ENCODE measurements at places on chromosomes 4 and X. TPM values are rescaled to one million over a fixed set of nuclear protein-coding genes. Genes with fewer than 3 reads are reported as not detected.
A peak's percentile ranks its signal among the peaks of the same experiment; 100 is the strongest.

Gene USP17L10
- not detected for total RNA-seq

Gene LRAT
- total RNA-seq, result 3.8 TPM

Gene TMPRSS11B
- not detected for total RNA-seq

DNA sequence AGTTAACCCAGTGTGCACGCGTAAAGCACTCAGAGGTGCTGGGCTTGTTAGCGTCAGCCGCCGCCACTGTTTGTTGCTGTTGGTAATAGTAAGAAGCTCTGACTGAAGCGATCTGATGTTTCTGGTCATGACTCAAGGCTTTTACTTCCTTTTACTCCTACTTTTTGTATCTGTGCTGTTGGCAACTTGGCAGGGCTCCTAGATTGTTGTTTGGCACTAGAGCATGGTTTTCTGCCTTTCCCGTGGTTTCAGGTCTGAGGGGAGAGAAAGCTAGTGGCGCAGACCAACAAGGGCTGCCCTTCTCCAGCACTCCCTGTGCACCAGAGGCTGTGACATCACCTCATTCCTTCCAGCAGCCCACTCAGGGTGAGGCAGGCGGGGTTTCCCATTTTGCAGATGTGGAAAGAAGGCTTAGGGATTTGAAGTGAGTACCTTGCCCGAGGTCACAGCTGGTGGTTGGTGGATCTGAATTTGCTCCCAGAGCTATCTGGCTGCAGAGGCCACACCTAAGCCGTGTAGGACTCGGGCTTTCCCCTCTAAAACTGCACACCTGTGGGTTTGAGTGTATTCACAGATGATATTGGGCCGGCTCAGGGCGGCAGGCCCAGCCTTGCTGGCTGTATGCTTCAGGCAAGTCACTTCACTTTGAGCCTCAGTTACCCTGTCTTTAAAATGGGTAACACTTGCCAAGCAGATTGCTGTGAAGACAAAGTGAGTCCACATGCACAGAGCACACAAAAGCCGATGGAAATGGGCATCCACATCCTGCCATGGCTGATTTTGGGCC, 51.2 kb upstream of the TADA2B start:
- no peak for DNase-seq
- H3K4me3 ChIP-seq, result no peak overlapping the region
- peaks cover 34% of the 10 kb centered on the region for H3K4me1 ChIP-seq

- no peak overlapping the region for H3K4me3 ChIP-seq
- no peaks in the 10 kb centered on the region for H3K27me3 ChIP-seq
- no peak for DNase-seq
- H3K36me3 ChIP-seq, result no peaks in the 10 kb centered on the region
- H3K4me1 ChIP-seq, result peaks cover 4% of the 10 kb centered on the region
Observed at GRCh38 chr4:74402692-74403456, 37.9 kb downstream of the EREG start.

DNA sequence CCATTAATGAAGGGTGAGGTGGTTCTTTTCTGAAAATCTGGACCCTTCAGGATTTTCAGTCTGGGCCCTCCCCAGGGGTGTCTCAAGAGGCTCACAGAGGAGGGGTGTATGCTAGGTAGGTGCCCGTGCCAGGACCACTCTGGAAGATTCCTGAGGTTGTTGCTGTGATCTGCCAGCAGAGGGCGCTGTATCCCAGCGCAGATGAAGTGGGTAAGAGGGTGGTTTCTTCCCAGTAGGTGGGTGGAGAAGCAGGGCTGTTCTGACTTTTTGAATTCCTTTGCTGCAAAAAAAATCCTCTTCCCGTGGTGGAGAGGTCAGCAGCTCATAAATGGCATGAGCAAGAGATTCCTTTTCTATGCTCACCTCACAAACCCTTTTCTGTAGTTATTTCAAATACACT, 51.1 kb downstream of the SCML1 start:
- peak; percentile 10 for DNase-seq
- H3K4me1 ChIP-seq, result no peaks in the 10 kb centered on the region
- H3K27me3 ChIP-seq, result no peaks in the 10 kb centered on the region

DNA sequence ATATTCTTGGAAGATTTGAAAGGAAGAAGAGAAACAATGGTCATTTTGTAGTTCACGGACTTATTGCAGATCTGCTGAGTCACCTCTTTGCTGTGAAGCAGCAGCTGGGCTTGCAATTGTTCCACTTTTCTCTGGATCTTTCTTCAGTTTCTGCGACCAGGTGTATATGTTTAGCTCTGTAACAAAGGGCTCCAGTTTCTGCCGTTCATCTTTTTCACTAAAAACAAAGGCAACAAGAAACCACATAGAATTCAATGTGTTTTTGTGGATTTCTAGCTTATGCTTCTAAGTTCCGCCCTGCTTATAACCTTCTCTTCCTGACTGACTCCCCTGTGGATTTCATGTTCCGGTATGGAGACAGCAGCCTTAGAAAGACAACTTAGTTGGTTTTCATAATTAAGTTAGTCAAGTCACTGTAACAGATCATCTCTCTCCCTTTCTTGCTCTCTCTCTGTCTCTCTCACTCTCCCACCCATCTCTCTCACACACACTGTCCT, 121.6 kb upstream of the EPHA5 start:
- H3K4me3 ChIP-seq, result no peak overlapping the region
- no peak overlapping the region for H3K27ac ChIP-seq
- no peaks in the 10 kb centered on the region for H3K4me1 ChIP-seq
- no peaks in the 10 kb centered on the region for H3K36me3 ChIP-seq

- H3K4me3 ChIP-seq, result no peak overlapping the region
- H3K36me3 ChIP-seq, result no peaks in the 10 kb centered on the region
- peaks cover 18% of the 10 kb centered on the region for H3K4me1 ChIP-seq
- no peak overlapping the region for H3K27ac ChIP-seq
Observed at GRCh38 chrX:150158554-150159332, 204.4 kb upstream of the MAMLD1 start.

- H3K4me1 ChIP-seq, result no peaks in the 10 kb centered on the region
- no peak overlapping the region for H3K4me3 ChIP-seq
- no peaks in the 10 kb centered on the region for H3K27me3 ChIP-seq
- no peak for DNase-seq
Observed at GRCh38 chr4:122584519-122584918, 36.3 kb downstream of the IL21 start.

DNA sequence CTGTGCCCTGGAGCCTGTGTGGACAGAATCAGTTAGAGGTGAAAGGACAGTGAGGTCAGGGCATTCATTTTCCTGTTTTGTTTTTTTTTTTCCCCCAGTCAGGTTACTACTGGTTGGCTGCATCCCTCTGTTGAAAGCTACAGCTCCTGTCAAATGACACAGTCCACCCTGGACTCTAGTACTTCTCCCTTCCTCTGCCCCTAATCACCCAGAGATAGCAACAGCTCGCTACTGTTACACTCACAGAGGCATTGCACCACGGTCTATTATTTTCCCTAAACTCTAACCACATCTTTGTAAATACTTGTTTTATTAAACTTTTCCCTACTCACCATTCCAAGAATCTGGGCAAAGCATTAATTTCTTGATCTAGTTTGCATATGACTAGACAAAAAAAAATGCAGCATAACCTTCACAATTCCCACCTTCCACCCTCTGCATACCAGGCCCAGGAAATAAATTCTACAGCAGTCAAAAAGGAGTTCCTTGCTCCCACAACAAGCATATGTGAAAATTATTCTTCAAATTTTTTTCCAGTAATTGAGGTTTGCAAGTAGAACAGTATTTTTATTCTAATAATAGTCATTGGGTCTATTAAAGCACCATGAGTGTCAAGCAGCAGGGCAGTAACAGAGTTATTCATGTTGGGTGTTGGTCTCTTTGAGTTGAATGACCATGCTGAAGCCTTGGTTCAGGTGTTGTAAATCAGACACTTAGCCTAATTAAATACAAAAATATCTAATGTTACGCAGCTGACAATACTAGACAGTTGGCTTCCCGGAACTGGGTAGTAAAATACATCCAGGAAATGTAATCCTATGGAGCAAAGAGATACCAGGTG, 329.2 kb downstream of the INPP4B start:
- H3K4me1 ChIP-seq, result no peaks in the 10 kb centered on the region
- H3K36me3 ChIP-seq, result no peaks in the 10 kb centered on the region
- no peaks in the 10 kb centered on the region for H3K27me3 ChIP-seq
- DNase-seq, result no peak
- H3K4me3 ChIP-seq, result no peak overlapping the region
- no peak overlapping the region for H3K27ac ChIP-seq

DNA sequence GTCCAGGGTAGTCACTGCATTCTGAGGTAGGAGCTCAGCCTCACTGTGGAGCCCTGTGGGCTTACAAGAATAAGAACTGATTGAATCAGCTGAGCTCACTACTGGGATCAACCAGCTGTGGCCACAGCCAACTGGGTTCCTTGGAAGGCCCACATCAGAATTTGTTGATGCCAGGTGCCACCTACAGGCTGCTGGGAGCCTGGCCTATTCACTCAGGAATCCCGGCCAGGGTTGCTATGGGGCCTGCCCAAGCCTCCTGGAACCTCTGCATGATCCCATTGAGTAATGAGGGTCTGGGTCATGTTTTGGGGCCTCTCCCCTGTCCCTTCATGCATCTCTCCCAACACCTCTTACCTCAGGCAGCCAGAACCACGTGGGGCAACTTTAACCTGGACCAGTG, 53.9 kb upstream of the KIAA1210 start:
- DNase-seq, result peak; percentile 18
- H3K36me3 ChIP-seq, result no peaks in the 10 kb centered on the region
- no peak overlapping the region for H3K27ac ChIP-seq
- H3K4me1 ChIP-seq, result no peaks in the 10 kb centered on the region

- no peak overlapping the region for H3K27ac ChIP-seq
- no peak for DNase-seq
- no peak overlapping the region for H3K4me3 ChIP-seq
- no peaks in the 10 kb centered on the region for H3K27me3 ChIP-seq
- no peaks in the 10 kb centered on the region for H3K36me3 ChIP-seq
Observed at GRCh38 chr4:187499956-187500355, 495.6 kb upstream of the ZFP42 start.

DNA sequence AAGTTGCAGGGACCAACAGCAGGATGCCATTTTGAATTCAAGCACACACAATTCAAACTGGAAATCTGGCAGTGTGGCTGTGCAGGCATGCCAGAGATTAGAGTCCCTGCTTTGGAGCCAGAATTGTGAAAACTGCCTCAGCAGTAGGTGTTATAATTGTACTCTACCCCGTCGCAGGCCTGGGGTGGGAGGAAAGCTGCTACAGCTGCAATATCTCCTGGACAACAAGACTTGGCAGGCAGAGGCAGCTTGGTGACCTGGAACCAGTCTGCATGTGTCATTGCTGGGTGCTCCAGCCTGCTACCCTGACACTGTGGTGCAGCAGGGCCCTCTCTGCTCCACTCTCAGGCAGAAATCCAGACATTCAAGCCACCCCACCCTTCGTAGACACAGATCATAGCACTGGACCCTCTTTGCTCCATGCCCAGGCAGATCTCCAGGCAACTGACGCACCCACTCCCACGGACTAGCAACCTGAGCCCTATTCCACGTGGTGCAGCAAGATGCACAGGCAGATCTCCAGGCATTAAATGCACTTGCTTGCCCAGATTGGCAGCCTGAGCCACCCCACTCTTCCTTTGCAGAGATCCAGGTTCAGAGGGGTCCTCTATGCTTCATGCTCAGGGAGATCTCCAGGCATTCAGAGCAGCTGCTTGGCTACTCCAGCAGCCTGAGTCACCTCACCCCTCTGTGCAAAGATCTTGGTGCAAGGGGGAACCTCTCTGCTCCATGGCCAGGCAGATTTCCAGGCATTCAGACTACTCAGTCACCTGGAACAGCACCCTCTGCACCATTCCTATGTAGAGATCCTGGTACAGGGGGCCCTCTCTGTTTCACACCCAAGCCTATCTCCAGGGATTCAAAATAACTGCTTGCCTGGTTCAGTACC, 140.5 kb downstream of the LRBA start:
- H3K4me3 ChIP-seq, result no peak overlapping the region
- no peaks in the 10 kb centered on the region for H3K4me1 ChIP-seq
- H3K27ac ChIP-seq, result no peak overlapping the region
- no peaks in the 10 kb centered on the region for H3K27me3 ChIP-seq

DNA sequence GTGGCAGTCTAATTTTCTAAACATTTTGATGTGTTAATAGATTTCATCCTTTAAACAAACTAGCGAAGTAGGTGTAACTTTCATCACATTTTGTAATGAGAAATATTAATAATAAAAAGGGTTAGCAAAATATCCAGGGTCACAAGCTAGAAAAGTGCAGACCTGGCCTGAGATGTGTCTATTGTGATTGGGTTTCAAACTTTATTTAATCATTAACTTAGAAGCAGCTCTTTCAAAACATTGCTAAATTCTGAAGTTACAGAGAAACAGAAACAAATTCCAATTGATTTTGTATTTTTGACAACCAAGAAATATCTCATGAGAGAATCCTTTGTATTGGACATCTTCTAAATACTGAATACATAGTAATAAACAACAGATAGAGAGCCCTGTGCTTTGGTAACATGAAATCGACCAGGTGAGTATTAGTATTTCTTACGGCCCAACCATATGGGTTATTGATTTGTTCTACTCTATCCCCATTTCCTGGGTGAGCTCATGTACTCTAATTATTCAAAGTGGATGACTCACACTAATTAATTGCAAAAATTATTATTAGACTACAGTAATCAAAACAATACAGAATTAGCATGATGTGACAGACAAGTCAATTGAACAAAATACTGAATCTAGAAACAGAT, 1093.8 kb upstream of the AGA start:
- H3K4me1 ChIP-seq, result no peaks in the 10 kb centered on the region
- no peak for DNase-seq
- no peak overlapping the region for H3K27ac ChIP-seq
- no peaks in the 10 kb centered on the region for H3K27me3 ChIP-seq

DNA sequence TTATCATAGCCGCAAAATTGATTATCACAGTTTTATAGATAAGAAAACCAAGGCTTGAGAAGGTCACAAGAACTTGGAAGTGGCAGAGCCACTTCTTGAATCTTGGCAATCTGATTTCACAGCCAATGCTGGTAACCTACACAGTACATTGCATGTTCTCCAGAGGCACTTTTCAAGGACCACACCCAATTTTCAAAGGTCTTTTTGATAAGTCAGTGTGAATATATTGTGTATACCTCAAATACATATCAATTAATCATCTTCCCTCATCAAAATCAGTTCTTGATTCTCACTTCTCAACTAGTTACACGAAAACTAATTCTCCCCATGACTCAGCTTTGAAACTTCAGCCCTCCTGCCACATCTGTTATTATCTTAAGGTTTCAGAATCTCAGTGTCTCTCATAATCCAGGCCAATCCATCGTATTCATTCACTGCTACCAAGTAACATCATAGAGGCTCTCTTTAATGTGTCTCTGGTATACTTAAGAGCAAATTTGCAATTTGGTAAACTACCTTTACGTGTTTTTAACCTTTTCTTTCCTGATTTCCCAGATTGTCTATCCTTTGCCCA, 16.8 kb downstream of the CAMK2D start:
- no peak for DNase-seq
- H3K4me3 ChIP-seq, result no peak overlapping the region
- no peak overlapping the region for H3K27ac ChIP-seq
- H3K36me3 ChIP-seq, result no peaks in the 10 kb centered on the region

GRCh38 chr4:15965325-15965724, 2.4 kb upstream of the FGFBP2 start:
- no peak for DNase-seq
- H3K4me3 ChIP-seq, result no peak overlapping the region

GRCh38 chr4:1030031-1030430, 18.6 kb downstream of the FGFRL1 start:
- no peak for DNase-seq
- peaks cover 34% of the 10 kb centered on the region for H3K4me1 ChIP-seq
- no peak overlapping the region for H3K4me3 ChIP-seq
